EH (cell line): ENCODE measurements at places on chromosomes 5 and 9.

- no peak for DNase-seq
Observed at GRCh38 chr9:98045234-98046179, 11.0 kb upstream of the NANS start.

DNA sequence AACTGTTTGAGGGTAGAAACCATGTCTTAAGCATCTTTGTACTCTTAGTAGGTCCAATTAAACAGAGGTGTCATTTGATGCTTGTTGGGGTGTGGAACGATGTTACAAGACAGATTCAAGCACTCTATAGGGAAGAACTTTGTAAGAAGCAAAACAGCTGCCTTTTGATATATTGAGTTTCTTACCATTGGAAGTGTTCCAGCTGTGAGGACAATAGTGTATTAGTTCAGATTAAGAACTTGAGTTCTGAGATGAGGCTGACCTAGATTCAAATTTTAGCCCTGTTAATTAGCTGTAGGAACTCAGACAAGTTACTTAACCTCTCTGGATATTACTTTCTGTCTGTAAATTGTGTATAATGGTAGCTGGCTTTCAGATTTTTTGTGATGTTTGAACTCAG lies 19.6 kb upstream of the ZNF462 start:
- no peak for DNase-seq

DNA sequence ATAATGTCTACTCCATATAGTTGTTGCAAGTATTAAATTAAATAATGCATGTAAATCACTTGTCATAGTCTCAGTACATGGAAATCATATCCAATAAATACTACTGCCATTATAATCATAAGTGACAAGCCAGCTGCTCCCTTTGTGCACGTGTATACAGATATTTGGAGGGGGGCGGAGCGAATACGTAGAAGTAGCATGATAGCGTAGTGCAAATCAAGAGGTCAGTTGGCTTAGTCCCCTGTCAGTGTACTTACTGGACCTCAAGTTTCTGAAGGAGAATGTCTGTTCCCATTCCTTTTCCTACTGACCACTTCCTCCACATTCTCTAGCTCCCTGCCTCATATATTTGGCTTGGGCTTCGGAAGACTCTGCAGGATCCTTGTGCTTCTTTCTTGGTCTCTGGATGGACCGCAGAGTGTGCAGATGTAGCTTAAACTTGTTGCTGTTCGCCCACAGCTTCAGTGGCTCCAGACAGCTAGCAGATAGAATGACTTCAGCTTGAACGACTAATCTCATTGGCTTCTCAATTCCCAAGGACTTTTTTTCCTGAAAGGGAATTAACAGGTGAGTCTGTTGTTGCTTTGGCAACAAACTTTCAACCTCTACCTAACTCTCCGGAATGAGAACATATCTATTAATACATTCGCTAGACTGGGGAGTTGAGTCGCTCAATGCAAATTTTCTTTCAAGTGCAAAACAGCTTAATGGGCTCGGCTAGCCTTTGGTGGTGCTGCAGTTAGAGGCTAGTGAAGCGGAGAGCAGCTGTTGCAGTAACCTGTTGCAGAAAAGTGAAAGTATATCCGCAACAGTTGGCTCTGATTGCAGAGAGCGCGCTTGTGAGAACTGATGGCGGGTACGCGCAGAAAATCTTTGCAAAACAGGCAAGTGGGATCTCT lies at the start of gene PCDHB1:
PCDHB1 (plus strand) TSS at position 753 of the 899 bp plus-strand sequence; CDS start at position 850, 97 bp downstream.
- no peak for DNase-seq

- no peak for DNase-seq
Observed at GRCh38 chr5:72830362-72830761, 13.9 kb downstream of the TNPO1 start.

DNA sequence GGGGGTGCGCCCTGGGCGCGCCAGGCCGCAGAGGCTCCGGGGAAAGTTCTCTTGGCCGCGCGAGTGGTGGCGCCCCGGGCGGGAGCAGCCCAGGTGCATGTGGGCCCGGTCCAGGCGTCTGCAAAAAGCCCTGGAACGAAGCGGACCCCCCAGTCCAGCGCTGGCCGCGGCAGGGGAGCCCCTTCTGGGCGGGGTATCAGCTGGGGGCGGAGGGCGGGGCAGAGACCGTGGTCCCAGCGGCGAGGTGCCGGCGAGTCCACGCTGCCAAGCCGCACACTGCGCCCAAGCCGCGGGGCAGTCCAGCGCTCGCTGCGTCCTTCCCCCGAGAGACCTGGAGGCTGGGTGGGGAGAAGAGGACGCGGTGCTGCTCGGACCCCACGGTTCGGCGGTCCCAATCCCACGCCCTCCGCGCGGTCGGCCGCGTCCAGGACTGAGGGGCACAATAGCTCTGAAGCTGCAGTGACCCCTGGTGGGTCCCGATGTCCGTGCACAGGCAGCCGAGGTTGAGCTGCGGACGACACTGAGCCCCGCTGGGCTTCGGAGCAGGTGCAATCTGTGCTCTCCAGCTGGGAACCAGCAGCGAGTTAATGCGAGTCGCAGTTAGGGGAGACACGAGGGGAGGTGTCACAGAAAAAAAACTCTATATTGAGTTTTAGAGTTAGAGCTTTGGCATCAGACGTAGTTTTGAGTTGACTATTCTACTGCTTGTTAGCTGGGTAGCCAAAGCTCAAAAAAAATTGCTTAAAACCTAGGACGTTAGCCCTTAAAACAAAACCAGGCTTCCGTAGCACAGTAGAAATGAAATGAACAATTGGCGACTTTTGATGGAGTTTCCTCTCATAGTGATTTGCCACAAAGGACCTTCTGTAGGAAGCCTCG lies 1.1 kb upstream of the EPB41L4A start:
- DNase-seq = peak; percentile 37

- DNase-seq = no peak
Observed at GRCh38 chr9:29865764-29866313, 2292.6 kb upstream of the C9orf72 start.

GRCh38 chr9:21741151-21741550 lies 61.3 kb upstream of the MTAP start:
- peak; percentile 48 for DNase-seq

GRCh38 chr5:135546101-135546500 lies 10.3 kb upstream of the NEUROG1 start:
- DNase-seq = no peak

DNA sequence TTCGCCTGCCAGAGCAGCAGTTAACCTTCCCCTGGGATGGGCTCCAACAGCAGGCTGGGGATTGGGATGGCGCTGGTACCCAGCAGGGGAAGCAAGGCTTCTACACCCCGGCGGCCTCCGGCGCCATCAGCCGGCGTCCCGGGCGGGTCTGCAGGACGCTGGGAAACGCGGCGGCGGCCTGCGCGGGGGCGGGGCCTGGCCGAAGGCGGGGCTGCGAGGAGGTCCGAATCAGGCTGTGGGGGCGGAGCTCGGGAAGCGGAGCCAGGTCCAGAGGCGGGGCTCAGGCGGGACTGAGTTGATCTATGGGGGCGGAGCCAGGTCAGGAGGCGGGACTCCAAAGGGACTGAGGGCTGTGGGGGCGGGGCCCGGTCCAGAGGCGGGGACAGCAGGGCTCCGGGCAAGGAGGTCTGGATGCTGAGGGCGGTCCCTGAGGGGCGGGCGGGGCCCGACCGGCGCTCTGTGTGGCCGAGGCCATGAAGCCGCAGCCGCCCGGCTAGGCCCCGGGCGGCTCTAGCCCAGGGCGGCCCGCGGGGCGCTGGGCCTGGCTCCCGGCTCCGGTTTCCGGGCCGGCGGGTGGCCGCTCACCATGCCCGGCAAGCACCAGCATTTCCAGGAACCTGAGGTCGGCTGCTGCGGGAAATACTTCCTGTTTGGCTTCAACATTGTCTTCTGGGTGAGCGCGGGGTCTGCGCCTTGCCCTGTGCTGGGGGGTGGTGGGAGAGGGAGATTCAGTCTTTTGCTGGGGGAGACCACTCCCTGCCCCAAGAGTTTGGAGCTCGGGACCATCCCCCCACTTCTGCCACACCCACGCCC lies at the start of gene TSPAN17:
TSPAN17 (plus strand) TSS at position 455 of the 813 bp plus-strand sequence; CDS start at position 587, 132 bp downstream.
- peak; percentile 99 for DNase-seq

DNA sequence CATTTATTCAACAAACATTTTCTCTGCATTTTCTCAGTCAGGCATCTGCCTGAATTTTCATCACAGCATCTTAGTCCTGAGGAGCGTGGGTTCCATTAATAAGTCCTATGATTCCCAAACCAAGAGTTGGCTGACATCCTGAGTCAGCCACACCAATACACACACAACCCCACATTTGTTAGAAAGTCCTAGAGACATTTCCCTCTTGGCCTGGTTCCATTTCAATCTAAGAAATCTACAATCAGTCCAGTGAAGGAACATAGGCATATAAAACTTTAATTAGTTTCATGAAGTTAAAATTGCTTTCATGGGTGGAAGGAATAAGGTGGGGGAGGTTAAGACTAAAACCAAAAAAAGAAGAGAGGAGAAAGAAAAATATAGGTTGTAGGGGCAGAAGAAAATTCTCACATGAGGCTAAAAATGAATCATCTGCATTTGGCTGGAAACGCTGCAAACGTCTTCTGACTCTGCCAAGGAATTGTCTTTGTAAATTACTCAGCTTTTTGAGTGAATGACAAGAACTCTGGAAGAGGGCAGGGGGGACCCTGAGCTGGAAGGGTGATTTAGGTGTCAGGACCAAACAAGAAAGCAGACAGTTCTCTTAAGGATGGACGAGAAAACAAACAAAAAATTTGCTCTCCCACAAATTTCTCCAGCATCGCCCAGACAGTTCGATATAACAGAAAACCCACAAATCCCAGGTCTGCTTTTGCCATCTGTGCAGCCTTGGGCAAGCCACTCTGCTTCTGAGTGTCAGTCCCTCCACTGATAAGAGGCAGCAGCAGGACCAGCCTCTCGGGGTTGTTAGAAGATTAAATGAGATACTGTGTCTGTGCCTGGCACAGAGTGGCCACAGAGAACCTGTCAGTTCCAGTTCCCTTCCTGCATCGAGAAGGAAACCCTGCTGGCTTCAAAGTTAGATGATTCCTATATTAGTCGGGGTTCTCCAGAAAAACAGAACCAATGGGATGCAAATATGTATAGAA lies 289.7 kb downstream of the CDK5RAP2 start:
- DNase-seq = no peak

DNA sequence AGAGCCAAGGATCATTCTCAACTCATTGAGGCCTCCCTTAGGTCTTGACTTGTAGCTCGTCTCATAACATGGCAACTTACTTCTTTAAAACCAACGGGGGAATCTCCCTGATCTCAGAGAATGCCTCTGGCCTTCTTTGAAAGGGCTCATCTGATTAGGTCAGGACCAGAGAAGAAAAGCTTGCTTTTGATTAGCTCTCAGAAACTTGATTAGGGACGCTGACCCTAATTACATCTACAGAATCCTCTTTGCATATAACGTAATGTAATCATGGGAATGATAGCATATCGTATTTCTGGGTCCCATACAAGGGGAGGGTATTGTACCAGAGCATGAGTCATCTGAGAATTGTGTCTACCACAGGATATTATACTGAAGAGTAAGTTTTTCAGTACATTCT lies 125.1 kb upstream of the SH3GL2 start:
- no peak for DNase-seq

DNA sequence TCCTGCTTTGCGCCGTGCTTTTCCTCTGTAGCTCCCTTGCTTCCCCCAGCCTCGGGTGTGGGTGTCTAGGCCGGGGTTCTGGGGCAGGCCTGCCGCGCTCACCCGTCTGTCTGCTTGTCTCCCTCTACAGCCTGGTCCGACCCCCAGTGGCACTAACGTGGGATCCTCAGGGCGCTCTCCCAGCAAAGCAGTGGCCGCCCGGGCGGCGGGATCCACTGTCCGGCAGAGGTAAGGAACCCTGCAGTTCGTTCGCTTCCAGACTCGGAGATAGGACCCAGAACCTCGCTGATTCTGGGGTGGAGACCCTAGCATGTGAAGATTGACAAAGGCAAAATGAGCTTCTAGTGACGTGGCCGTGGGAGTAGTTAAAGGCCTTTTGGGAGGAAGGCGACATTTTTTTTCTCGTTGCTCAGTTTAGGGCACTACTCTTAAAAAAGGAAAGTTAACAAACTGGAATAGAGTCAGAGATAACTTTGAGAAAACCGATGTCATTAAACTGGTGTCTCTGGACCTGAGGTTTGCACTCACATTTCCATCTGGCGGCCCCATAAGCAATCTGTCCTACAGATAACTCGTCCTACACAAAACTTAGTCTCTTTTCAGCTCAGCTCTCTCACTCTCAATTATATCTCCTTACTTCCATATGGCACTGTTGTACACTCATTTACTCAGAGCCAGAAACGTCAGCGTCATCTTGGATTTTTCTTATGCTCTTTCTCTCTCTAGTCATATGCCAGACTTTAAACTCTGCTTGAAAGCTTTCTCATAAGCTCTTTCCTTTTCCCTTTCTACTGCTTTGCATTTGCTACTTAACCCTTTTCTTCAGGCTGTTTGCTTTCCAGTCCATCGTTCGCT lies 561 bp downstream of the SEC61B start:
- DNase-seq = peak; percentile 23

DNA sequence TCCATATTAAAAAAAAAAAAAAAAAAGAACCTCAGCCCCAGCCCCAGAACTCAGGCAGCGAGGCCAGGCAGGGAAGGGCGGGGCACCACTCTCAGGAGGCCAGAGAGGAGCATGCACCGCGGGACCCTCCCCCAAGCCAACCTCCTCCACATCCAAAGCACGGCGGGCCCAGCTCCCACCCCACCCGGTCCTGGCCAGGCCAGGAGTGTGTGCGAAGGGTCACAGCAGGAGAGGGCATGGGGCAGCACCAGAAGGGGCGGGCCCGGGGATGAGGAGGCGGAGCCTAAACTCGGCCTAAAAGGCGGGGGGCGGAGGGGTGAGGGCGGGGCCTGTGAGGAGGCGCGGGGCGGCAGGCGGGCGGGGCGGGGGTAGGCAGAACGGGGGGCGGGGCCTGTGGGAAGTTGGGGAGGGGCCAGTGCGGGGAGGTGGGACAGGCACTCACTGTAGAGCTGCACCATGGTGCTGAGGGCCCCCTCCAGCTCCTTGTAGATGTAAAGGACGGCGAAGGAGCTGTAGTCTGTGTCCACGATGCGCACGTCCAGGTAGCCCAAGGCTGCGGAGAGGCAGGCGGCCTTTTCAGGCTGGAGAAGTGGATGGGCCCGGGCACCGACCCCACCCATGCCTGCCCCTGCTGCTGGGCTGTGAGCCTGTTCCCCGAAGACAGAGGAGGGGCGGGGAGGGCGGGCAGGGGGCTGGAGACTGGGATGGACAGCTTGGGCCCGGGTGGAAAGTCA lies 1.2 kb downstream of the LCN15 start:
- DNase-seq = peak; percentile 21

DNA sequence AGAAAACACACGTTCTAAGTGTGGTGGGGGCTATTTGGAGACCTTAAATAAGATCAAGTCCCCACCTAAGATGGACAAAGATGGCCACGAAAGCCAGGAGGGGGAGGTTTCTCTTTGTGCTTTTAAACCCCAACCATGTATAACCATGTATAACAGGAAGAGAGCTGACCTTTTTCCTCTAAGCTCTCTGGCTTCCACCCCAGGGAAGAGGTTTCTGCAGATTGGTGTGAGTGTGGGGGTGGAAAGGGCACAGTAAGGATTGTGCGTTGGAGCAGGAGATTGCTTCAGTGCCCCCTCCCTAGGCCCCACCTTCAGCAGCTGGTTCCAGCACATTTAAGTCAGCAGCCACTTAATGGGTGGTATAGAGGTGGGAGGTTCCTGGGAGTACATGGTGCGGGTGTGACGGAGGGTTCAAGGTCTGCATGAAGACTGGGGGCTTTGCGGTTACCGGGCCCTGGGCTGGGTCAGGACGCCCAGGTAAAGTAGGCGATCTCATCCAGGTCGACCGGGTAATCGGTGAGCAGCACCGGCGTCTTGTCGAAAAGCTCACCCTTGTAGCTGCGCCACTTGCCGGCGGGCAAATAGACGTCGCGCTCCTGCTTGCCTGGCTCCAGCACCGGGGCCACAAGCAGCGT lies 6.2 kb downstream of the MYORG start:
- DNase-seq = no peak
